ENCODE measurements at places on chromosomes 3 and 15.

DNA sequence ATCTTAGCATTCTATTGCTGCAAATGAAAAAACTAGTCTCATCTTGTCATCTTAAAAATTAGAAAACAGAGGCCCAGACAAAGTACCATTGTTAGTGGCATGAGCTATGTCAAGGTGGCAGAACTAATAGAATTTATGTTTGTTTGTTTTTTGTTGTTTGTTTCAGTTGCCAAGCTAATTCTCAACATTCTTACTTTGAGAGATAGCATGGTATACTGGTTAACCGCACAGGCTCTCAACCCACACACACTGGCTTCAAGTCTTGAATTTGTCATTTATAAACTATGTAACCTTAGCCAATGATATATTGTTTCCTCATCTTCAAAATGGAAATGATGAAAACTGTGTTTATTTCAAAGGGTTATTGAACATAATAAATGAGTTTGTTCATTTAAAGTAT lies 367.6 kb upstream of the PLSCR5 start:
- DNase-seq, result no peak

DNA sequence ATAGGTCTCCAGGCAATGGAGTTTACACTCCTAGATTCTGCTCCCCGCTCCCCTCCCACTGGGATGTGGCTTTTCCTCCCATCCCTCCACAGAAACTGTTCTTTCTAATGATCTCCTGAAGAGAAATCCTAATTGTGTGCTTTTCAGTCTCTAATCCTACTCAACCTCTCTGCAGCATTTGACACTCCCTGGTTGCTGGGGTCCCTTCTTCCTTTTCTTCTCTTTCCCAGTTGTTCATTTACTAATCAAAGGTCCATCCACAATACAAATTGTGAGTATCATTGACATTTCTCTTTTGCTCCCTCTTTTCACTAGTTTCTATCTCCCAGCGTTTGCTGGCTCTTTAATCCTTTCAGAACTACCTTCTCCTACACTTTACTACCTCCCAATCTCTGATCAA lies 6.5 kb upstream of the MYH15 start:
- DNase-seq, result no peak

DNA sequence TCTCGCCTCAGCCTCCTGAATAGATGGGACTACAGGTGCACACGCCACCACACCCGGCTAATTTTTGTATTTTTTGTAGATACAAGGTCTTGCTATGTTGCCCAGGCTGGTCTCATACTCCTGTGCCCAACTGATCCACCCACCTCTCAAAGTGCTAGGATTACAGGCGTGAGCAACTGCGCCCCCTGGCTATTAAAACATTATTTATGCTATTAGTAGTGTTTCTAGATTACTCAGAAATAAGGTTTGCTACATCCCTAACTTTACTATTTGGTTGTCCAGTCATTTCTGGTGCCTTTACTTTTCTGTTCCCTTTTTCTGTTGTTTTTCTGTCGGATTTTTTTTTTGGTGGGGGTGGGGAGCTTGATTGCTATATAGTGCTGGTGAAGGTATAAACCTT lies 393.6 kb upstream of the TPM1 start:
- no peak for DNase-seq

DNA sequence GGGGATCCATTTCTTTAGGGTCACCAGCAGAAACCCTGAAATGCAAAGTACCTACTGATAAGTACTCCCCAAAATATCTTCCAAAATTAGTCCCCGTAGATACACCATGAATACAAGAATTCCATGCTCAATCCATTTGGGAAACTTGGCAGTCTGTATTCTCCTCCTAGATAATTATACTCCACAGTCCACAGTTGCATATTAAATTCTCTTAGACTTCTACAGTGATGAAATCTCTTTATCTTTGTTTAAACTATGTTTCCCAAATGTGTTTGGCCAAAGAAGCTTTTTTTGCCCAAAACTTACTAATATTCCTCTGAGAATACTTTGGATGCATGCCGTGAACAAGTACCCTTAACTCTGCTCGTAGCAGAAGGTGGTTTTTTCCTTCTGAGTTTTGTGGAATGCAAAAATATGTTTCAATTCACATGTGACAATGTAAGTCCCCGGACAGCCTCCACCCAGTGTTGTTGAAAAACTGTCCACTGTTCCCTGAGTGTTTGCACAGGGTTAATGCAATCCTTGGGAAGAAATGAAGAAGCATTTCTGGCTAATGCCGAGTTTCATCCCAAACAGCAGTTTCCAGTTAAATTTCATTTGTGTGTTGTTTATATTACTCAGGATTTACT lies 126.7 kb downstream of the ARNT2 start:
- no peak for DNase-seq

DNA sequence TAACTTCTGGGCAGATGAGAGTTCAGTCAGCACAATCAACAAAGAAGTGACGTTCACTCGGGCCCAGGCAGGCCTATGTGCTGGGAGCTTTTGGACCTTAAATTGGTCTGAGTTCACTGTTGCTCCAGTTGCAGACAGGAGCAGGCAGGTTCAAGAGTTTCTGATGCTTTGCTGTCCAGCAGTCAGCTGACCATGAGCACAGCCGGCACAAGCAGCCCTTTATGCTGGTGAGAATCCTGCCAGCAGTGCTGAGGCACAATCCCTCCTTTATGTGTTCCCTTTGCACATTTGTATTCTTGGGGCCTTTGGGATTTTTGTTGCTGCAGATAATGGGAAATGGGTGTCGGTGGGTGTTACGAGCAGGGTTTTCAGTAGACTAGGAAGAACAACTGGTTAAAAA lies 81.2 kb upstream of the GOLGA8J start:
- no peak for DNase-seq

GRCh38 chr15:81111510-81112470 lies 22.3 kb upstream of the CFAP161 start:
- DNase-seq, result no peak

DNA sequence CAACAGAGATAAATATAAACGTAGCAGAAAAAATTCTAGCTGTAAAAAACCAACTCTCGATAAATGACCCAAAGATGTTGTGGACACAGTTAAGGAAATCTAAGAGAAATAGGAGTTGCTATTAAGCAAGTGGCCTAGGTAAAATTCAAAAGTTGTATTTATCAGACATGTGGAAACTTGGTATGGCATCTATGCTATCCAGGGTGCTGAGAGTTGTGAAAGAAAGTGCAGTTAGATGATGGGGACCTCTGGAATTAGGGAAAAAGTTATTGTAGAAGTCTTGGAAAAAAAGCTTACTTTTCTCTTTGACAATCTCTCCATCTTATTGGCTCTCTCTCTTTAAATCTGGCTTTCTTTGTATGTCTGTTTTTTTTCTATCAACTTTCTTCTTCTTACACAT lies 1090.9 kb downstream of the TBL1XR1 start:
- DNase-seq, result no peak

DNA sequence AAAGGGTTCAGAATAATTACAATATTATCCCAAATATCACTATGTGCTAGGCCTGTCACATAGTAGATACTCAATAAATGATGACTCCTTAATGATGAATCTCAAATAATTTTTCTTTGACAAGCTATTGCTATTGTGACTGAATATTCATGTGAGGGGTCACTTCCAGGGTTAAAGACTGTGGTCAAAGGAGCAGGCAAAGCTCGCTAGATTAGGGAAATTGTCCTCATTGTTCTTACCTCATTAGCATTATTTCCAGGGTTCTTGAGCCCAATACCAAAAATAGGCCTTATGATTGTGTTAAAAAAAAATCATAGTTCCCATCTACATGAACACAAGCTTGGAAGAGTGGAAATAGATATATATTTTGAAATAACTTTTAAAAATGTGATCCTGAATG lies 252.2 kb downstream of the GAP43 start:
- no peak for DNase-seq

DNA sequence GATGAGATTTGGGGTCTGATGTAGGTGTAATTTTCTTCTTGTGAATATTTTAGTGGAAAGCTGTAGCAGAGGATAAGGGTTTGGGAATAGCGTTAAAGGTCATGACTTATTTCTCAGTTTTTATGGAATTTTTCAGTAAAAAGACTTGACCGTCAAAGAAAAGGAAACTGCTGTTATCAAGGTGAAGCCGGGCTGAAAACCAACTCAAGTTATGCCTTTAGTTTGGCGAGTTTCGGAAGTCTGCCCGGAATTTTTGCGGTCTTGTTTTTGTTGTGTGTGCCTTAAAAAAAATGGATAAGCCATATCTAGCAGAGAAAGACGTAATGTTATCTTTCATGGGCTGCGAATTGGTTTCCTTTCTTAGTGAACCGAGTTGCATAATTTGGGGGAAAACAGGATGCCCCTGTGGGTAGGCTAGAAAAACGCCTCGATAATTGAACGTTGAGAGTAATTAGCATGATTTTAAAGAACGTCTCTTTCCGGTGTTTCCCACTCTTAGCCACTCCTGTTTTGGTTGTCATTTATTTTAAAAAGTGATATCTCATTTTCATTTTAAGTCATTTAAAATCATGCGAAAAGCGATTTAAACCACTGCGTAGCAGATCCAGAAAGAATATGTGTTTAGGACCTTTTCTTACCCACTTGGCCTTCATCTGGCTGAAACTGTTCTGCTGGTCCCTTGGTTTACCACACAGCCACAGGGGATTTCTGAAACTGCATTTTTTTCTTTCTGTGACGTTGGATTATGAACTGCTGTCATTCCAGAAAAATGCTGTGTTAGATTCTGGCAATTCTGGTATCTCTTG lies 1.1 kb downstream of the NFKBIZ start:
- DNase-seq, result no peak

GRCh38 chr3:101170062-101170771 lies 150.2 kb downstream of the IMPG2 start:
- DNase-seq, result no peak

GRCh38 chr15:29756358-29757267 lies 65.7 kb downstream of the TJP1 start:
- DNase-seq, result no peak

- no peak for DNase-seq
Observed at GRCh38 chr3:133532951-133533350, 40.5 kb upstream of the CDV3 start.

DNA sequence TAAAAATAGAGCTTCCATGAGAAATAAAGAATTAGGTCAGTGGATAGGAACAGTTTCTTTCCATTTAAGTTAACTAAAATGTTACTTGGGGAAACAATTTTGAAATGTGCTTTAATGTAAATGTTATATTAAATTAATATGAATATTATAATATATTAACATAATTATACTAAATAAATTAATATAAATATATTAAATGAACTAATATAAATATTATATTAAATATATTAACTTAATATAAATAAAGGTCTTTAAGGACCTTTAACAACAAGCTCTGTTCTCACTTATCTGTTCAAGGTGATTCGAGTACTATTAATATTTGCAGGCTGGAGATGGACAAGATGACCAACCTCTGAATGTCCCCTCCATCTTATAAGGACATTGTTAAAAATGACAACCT lies 100.6 kb downstream of the MAGI1 start:
- DNase-seq, result no peak

GRCh38 chr15:86894269-86894668 lies 814.6 kb downstream of the AGBL1 start:
- no peak for DNase-seq

GRCh38 chr3:168473334-168473890 lies 377.7 kb upstream of the GOLIM4 start:
- no peak for DNase-seq

- DNase-seq, result no peak
Observed at GRCh38 chr3:38721207-38721772, 71.8 kb upstream of the SCN5A start.

DNA sequence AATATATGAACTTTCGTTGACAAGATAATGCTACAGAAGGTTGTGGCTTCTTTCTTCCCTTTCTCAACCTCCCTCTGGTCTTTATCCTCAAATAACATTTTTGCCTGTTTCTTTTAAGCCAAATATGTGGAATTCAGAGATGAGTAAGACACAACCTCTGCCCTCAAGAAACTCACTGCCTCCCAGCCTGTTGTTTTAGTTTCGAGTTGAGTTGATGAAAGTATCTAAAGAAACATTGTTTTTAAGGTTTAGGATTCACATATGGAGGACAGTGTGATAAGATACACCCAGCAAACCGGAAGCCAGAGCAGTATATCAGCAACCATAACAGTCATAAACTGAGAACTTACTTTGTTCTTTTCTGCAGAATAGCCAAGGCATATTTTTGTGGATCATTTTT lies 218.6 kb downstream of the THSD4 start:
- DNase-seq, result no peak

DNA sequence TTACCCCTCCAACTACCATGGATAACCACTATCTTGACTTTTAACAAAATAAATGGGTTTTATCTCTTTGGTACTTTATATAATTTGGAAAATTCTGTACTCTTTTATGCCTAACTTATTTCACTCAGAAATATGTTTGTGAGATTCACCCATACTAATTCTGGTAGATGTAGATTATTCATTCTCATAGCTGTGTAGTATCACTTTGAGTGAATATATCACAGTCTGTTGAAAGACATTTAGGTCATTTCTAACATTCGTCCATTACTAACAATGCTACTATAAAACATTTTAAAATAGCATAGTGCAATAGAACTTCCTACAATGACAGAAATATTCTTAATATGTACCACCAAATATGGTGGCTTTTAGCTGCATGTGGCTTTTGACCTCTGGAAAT lies 542.4 kb downstream of the RBMS3 start:
- DNase-seq, result no peak

- DNase-seq, result no peak
Observed at GRCh38 chr3:100975714-100976113, 17.5 kb downstream of the ABI3BP start.

DNA sequence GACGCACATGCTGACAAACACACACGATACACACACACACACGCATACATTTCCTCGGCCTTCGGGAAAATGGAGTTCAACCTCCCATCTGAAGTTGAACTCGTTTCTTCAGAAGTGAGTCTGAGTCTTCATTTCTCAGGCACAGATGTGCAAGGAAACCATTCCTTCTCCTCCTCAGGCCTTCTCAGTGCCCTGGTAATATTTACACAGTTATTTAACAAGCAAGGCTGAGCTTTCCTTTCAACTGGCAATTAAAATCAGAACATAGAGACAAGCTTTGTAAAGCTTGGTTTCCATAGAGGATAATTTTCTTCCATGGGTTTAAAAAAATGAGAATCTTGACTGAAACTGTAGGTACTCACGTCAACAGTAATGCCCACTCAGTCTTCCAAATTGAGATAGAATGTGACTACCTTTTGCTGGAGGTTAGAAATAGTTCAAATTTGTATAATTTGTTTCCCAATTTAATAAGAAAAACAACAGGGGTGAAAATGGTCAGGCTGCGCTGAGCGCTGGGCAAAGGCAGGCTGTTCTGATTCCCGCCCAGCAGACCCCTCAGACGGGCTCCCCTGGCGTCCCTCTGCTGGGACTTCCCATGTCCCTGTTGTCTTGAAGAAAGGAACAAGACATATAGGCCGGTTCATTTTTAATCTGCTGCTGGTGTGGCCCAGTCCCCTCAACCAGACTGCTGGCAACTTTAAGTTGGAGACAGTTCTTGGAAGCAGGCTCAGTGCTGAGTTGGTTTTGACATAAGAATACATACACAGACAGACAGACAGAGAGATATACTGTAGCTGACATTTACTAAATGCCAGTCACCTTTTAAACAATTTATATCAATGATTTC lies 174.3 kb downstream of the XXYLT1 start:
- DNase-seq, result no peak

DNA sequence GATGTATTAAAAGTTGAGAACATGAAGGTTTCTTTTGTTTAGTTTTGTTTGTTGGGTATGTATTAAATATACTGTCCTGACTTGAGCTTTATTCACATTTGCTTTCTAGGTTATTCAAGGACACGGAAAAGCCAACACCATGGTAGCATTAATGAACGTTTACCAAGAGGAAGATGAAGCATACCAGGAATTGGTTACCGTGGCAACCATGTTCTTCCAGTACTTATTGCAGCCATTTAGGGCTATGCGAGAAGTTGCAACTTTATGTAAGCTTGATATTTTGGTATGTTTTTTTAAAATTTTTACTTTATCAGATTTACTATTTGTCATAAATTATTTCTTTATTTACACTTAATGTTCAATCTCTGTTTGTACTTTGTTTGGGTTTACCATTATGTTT lies 3.6 kb downstream of the WHAMM start:
- DNase-seq, result no peak

Data from activated T-cell treated with anti-CD3 and anti-CD28 coated beads, Interleukin-2, amount 50 U/mL, for 4 hours (primary cell).